Stimulated activated CD4-positive, alpha-beta T cell treated with anti-CD3 and anti-CD28 coated beads, Interleukin-15, amount 100 ng/mL, for 1 hour (primary cell): ENCODE measurements at places on chromosomes 7 and 10.

DNA sequence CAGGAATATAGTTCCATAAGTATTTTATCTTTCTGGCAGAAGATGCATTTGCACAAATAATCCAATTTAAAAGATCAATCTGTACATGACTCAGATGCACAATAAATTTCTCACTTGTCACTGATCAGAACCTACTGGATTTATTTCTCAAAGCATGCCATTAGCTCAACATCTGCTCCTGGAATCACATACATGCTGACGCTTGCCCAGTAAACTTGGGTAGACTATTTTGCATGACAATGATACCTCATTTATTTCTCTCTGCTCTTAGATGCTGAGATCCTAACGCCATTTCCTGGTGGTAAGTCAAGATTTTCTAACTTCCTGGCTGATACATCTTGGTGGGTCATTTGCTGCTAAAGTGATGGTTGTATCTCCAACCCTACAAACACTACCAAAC lies 33.8 kb upstream of the C10orf120 start:
- no peak for DNase-seq

DNA sequence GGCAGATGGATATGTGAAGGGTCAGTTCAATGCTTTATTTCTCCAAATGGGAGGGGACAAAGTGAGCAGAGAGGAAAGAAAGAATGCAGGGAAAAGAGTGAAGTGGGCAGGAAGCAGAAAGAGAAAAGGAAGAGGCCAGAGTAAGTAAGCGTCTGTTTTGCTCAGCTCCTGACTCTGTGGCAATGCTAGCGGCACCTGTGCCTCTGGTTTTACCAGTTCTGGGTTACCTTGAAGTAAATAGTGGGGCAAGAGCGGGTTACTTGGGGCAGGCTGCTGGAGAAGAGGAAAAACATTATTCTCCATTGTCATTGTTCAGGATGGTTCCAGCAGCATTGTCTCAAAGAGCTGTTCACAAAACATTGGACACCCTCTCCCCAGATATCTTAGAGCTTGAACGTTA lies 1.9 kb downstream of the TAS2R40 start:
- no peak for DNase-seq

DNA sequence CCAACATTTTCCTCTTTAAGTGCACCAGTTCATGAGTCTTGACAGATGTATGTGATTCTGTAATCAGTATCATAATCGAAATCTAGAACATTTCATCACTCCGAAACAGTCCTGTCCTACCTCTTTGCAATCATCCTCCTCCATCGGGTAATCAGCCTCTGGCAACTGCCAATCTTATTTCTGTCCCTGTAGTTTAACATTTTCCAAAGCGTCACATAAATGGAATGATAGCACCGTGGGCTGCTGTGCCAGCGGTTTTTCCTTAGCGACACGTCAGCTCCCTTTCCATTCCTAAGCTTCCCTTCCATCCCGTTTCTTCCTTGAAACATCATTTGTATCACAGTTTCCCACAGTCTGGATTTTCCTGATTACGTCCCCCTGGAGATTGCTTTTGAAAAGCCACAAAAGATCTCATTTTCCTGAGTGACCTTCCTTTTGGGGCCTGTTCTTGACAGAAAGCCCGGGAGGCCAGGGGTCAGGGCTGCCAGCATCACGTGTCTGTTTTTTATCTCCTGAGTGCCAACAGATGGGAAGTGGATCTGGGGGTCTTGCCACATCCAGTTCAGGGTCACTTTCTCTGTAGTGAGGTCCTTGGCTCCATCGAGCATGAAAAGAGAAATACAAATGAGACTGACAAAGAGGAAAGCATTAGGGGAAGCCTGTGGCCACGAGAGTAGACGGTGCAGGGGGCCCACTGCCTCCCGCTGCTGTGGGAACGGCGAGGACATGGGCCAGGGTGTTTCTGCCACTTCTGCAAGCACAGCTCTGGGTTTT lies 31.6 kb downstream of the TMEM120A start:
- no peak for DNase-seq

DNA sequence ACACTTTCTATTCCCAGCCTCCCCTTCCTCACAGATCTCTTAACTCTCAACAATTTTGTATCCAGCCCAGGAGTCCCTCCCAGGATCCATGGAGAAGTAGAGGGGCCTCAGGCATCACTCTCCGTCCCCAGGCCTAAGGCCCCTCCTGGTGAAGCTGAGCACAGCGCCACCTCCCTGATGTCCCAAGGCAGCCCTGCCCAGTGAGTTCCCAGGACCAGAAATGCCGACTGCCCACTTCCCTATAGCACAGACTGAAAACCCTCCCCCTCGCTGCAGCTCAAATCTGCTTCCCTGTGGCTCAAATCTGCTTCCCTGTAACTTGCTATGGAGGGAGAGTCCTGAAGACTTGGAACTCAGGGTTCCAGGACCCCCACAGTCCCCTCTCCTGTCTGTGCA lies 35.6 kb downstream of the YKT6 start:
- no peak for DNase-seq

- DNase-seq = no peak
Measured at GRCh38 chr7:115128154-115128553, 206.3 kb downstream of the MDFIC start.

DNA sequence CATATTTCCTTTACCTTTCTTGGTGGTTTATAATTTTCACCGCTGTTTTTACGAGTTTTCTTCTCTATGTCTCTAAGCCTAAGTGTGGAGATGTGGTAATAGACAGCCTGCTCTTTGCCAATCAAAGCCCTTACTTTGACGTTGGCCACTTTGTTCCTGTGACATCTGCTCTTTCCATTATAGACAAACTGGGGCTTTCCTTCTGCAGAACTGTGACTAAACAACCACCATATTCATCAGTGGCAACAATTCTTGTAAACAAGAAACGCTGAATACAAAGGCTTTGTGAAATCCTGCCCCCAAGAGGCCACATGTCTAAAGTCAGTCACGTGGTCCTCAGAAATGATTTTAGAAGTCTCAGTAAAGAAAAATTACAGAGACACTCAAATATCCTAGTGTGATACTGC lies 59.6 kb upstream of the CAPZA2 start:
- no peak for DNase-seq

GRCh38 chr10:127496035-127496434 lies 53.1 kb upstream of the NPS start:
- no peak for DNase-seq

DNA sequence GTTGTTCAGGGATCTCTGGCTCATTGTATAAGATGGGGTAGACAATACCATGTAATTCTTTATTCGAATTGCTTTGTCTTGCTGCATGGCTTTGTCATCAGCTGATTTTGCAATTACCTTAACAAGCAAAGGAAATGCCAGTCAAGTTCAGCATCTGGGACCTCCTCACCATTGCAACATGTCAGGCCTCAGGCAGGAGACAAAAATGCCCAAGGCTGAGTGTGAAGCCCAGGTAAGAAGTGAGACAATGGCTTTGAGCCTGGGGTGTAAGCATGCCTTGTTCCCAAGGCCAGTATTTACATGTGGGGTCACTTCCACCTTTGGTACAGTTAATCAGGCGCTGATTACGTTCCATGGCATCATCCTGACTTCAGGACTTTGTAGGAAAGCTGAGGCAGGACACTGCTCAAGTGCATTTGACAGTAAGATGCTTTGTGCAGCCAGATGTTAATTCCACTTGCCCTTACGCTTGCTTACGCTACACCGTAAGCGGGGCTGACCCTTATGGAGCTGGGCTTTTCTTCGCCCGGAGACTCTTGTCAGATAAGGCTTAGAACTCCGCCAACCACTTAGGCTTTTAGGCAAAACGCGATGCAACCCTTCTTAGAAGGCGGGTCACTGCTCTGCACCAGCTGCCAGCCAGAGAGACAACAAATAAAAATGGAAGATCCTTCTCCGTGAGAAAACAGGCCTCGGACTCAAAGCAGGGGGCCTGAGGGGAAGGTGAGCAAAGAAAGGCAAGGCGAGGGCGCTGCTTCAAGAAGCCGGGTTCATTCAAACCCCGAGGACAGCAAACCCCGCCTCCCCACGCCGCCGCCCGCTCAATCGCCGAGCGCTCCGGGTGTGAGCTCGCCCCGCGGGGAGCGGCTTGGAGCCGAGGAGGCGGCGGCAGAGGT lies 1.3 kb upstream of the SP4 start:
- no peak for DNase-seq

GRCh38 chr10:17668435-17669184 lies 24.7 kb downstream of the STAM start:
- no peak for DNase-seq

DNA sequence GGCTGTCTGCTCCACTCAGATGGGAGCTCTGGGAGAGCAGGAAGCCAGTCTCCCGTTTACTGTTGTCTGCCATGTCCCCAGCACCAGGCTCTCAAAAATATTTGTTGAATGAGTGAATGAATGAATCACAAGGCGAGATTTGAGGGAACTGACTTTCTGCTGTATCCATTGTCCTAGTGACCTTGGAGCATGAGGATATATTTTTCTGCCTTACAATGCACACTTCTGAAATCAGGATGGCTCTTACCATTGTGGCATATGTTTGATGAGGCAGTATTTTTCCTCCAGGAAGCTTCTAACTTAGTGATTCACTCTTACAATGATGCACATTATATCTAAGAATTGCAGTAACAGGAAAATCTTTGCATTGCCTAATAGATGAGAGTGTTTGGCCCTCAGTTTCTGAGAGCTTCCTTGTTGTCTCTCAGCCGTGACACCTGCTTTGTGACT lies 136.4 kb downstream of the RPS24 start:
- DNase-seq = no peak

GRCh38 chr7:139730746-139731612 lies 46.8 kb downstream of the HIPK2 start:
- DNase-seq = no peak

DNA sequence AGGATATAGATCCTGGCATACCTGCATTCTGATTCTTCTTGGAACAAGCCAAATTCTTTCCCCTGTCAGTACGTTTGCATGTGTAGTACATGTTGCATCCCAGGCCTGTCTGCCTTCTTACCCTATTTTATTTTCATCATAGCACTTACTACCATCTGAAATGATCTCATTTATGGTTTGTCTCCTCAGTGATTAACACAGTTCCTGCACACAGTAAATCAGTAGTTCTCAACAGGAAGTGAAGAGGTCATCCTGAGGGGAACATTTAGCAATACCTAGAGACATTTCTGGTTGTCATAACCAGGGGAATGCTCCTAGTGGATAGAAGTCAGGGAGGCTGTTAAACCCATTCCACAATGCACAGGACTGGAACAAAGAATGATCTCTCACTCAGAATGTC lies 38.2 kb upstream of the SLC26A4 start:
- no peak for DNase-seq

DNA sequence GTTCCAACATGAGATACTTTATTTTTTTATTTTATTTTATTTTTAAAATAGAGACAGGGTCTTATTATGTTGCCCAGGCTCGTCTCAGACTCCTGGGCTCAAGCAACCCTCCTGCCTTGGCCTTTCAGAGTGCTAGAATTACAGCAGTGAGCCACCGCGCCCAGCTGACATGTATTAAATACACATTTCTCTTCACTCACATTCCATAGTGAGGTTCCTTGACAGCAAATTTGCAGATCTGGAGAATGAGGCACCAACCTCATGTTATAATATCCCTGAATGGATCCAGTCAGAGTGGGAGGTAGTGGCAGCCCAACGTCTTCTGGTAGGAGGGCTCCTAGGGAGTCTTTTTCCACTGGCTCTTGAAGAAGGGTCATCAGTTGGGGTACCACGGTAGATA lies 46.1 kb downstream of the OGDH start:
- no peak for DNase-seq

DNA sequence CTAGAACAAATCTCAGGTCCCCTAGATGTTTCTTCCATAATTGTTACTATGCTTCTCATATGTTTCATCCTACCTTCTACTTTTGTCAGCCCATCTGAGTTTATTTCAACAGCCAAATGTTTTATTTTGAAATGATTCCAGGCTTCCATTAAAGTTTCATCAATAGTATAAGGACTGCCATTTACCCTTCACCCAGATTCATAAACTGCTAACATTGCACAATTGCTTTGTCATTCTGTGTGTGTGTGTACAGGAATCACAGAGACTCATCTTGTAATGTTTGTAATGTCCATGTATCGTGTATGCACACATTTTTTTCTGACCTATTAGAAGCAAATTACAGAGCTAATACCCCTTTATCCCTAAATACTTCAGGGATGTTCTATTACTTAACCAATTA lies 25.5 kb downstream of the MMRN2 start:
- DNase-seq = no peak

GRCh38 chr7:47045207-47046051 lies 536.5 kb downstream of the TNS3 start:
- no peak for DNase-seq

DNA sequence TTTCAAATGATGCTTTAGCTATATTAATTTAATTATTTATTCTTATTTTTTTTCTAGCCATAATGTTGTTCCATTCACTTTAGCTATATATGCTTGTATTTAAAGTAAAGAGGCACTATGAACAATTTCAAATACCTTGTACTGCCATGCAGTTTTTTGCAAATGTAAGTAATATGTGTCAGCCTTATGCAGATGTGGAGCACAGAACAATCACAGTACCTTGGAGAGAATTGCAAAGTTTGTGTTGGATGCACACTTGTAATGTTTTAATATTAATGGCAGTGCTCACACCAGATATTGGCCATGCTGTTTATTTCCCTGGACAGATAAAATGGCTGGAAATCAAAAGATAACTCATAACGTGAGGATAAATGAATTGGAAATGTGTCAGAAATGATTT lies 663.5 kb upstream of the SEMA3D start:
- no peak for DNase-seq

- DNase-seq = no peak
Measured at GRCh38 chr7:111256391-111256790, 165.5 kb downstream of the LRRN3 start.

- no peak for DNase-seq
Measured at GRCh38 chr10:114393886-114394285, 10.4 kb downstream of the AFAP1L2 start.

GRCh38 chr7:40572810-40573465 lies 438.1 kb downstream of the SUGCT start:
- DNase-seq = no peak

- no peak for DNase-seq
Measured at GRCh38 chr7:158617737-158618128, 30.1 kb upstream of the PTPRN2 start.

GRCh38 chr7:11473807-11474424 lies 358.1 kb downstream of the THSD7A start:
- DNase-seq = no peak
